ENCODE measurements at places on chromosomes 13 and 19.

DNA sequence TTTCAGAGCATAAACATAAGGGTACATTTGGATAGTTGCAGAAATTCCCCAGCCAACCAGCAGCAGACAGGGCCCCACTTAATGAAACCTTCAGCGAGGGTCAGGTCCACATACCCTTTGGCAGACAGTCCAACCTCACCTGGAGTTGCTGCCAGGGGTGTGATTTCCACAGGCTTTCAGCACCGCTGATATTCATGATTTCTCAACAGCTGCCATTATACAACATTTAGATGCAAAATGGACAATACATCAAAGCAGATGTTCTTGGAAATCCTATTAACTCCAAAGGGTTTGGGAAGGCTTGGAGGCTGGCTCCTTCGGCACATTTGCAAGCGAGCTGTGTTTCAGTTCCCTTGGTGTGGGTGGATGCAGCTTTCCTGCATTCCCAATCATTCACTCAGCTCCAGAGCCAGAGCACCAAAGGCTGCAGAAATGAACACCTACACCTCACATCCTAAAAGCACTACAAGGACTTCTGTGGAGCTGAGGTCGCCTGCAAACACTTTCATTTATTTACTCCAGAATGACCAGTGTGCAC is 147.2 kb upstream of the VSTM2B start:
- DNase-seq, result no peak

DNA sequence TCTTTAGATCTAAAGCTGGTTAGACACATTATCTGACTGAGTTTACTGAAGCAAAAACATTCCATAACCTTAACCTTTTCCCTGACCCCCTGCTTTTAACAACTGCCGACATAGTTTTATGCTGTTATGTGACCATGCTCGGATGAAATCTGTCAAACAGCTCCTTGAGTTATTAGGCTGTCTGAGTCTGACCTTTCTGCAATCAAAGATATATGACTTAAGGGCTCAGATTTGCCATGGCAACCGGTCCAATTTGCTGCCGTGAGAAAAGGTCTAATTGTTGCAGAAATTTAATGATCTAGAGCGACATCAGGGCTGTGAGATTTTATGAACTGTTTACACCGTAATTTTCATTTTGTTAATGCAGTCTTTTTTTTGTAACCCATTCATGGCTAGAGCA is 61.8 kb downstream of the URI1 start:
- DNase-seq, result no peak

GRCh38 chr19:45496349-45496953 is 396 bp downstream of the RTN2 start:
- DNase-seq, result peak; percentile 38

DNA sequence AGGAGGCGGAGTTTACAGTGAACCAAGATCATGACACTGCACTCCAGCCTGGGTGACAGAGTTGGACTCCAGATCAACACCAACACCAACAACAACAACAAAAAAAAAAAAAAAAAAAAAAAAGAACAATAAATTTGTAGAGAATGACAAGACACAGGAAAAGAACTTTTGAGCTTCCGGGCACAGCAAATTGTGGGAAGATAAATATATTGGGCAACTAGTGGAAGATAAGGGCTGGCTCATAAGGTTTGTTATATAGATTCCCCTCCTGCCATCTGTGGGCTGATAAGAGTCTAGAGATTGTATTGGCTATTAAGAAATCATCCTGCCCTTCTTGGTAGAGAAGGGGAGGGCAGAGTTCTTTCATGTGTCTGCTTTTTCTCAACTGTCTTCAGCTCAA is 33.1 kb upstream of the CYP2S1 start:
- no peak for DNase-seq

DNA sequence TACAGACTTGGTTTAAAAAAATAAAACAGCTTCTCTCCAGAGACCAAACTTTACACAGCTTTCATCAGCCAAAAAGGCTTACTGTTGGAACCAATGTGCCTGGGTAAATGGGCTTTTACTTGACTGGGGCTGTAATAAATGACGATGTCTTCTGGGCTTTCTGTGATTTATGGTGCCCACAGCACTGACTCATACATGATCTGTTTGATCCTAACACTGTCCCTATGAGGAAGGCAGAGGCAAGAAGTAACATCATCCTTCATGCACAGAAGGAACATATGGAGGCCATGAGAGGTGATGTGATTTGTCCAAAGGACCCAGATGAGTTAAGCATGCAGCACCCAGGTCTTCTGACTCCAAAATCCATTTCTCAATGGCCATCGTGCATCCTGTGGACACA is 77.4 kb downstream of the DOCK9 start:
- no peak for DNase-seq

DNA sequence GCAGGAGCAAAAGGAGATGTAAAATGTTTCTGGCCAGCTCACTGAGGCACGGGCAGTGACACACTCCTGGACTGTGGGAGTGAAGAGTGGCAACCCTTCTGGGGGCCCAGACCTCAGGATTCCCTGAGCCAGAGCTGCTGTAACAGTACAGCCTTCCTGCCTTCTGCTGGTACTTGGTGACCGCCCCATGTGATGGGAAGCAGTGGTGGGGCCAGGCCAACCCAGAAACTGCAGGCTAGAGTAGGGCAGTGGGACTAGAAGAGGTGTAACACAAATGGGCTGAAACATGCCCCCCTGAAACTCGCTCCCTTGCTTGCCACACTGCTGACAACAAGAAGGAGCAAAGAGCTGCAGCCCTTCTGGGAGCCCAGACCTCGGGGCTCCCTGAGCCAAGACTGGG is 217.1 kb upstream of the TRPC4 start:
- DNase-seq, result no peak

DNA sequence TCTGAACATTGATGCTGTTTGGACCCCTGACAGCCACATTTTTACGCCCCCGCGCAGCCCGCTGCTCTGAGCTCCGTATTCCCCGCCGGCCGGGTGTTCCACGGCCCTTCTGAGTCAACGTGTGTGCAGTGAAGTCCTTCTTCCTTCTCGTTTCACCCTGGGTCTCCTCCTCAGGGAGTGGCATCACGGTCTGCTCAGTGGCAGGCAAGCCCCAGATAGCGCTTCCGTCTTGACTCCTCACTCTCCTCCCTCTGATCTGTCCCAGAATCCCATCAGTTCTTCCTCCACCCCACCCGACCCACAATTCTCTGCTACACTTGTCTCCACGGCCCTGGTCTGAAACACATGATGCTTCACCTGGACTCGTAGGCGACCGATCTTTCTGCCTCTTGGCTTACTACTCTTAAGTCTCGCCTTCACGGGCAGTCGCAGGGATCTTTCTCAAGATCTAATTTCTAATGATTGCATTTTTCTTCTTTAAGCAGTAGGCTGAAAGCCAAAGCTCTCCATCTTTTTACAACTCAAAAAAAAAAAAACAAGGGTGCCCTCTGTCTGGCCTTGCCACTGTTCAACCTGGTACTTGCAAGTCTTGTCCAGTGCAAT is 33.9 kb downstream of the CCNE1 start:
- no peak for DNase-seq

GRCh38 chr19:3324405-3324856 is 42.0 kb upstream of the NFIC start:
- DNase-seq, result peak; percentile 54

GRCh38 chr19:9115307-9115813 is at the start of gene OR7G1:
TSS of gene OR7G1 (minus strand) at chr19:9115763. CDS start at chr19:9115763, 0 bp downstream.
- no peak for DNase-seq

- DNase-seq, result no peak
Measured at GRCh38 chr13:86765462-86765861, 905.7 kb upstream of the SLITRK5 start.
